ENCODE measurements at places on chromosomes 1 and 21.

- no peak for DNase-seq
These were observed 19.9 kb downstream of the CLDN17 start for GRCh38 chr21:30146558-30147282.

- no peak for DNase-seq
These were observed 97.7 kb upstream of the IRF2BP2 start for GRCh38 chr1:234707641-234708040.

- no peak for DNase-seq
These were observed 10.2 kb upstream of the IFI16 start for GRCh38 chr1:158999316-159000069.

DNA sequence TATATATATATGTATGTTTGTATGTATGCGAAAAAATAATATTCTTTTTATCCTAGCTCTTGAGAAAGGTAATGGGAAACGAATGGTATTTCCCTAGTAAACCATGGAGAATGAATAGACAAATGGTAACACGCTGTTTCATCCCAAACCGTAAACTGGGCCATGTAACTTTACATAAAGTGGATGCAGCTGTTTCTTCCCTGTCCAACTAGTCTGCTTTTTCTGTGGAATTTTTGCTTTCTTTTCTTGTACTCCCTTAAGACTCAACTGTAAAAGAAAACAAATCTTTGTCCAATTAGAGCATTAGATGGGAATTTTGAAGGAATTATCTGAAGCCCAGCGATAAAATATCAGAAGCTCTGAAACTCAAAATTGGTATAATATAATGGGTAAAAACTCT lies 198.1 kb downstream of the NFIA start:
- DNase-seq: no peak

DNA sequence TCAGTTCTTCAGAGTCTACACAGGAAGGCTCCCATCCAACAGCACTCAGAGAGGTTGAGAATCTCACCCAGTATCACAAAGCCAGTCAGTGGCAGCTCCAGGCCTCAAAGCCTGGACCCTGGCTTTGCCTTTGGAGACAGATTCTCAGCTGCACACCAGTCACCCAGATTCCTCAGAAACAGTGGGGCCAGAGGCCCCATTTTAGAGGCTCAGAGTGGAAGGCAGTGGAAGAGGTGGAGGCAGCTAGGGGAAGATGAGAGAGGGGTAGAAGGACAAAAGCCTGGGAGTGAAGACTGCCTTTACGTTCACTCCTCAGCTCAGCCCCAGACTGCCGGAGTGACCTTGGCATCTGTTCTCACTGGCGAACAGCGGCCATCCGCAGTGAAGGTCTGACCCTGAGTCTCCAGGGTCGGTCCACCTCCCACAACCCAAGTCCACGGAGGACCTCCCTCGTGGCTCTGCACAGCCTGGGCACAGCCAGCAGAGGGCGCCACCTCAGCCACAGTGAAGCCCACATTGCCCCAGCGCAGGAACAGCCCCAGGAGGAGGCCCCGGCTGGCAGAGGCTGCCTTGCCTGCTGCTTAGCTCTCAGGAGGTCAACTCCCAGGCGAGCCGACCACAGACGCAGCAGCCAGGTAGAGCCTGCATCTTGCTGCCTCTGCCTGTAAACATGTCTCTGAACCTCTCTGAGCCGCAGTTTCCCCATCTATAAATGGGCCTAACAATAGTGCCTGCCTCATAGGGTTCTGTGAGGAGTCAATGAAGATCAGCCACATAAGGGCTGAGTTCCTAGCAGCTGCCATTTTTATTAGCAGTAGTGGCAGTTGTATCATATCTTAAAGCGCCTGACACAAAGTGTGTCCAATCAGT lies 5.9 kb upstream of the FNDC5 start:
- DNase-seq: peak; percentile 86

- DNase-seq: no peak
These were observed 127.8 kb downstream of the HS2ST1 start for GRCh38 chr1:87042111-87042811.

DNA sequence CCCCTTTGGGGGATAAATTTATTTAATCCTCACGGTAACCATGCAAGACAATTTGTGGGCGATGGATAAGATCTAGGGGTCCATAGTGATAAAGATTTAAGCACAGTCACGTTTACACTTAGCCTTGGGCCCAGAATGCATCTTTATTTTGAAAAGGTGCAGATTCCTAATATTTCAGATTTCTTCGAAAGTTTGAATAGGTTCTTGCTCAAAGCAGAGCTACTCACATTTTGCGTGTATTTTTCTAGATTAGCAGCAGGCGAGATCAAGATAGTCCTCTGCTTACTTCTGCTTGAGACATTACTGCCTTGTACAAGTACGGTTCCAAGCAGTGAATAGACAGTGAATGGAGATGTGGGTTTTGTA lies 647 bp downstream of the TSEN15 start:
- no peak for DNase-seq

DNA sequence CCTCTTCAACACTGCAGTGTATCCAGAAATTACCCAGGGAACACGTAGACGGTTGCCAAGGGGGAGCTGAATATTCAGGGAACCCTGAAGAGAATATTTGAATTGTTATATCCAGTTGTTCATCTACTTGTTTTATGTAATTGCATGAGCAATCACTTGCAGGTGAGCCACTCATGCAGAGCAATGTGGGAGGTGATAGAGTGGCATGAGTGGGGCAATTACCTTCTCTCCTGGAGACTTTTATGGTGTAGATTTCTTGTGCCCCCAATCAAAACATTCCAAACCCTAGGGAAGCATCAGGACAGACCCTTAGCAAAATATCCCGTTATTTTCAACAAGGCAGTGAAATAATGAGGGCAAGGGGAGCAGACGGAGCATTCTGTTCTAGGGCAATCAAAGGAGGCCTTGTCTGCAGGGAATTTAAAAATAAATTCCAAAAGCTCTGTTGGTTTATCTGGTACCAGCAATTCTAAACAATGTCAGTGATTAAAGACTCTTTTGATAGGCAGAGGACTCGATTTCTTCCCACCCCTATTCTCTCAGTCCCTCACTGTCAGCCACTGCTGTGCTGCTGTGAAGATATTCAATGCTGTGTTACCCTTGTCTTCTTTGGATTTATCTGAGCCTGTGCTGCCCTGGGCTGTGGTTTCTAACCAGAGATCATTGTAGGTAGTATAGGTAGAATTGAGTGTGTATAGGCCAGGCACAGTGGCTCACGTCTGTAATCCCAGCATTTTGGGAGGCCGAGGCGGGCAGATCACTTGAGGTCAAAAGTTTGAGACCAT lies 180.2 kb upstream of the MAP1LC3C start:
- DNase-seq: no peak

DNA sequence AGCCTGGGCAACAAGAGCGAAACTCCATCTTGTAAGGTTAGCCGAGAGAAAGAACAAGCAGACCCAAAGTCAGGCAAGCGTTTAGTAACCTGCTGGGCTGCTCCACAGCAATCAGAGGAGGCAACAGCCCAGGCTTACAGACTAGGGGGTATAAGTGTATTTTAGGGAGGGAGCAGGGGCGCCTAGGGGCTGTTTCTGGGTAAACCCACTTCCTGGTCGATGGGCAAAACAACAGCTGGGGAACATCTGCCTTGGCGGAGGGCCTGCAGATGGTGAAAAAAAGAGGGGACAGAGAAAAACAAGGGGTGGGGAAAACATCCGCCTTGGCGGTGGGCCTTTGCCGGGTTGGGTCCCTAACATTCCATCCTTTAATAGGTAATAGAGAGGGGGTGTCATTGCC lies 5.2 kb downstream of the TAS1R1 start:
- no peak for DNase-seq

DNA sequence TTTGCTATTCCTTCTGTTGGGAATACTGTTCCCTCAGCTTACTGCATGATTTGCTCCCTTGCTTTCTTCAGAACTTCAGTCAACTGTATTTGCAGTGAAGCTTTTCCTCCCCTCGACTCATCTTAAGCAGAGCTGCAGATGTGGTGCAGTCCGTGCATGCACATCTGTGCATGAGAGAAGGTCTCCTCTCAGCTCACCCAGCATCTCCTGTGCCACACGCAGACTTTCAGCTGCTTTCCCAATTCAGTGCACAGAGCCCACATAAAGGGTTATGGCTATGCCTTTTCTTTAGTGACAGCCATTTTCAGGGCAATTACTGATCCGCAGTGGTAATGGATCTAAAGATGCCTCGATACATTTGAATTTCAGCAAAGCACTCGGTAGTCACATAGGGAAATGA lies 13.5 kb upstream of the NTPCR start:
- no peak for DNase-seq
